ENCODE measurements at places on chromosomes 13 and 19. TPM values are rescaled to one million over a fixed set of nuclear protein-coding genes. Genes with fewer than 3 reads are reported as not detected.

The CD79A gene
- 0.35 TPM for total RNA-seq

The ADGRE1 gene
- not detected for total RNA-seq

The CGB8 gene
- total RNA-seq: not detected

The KRTDAP gene
- total RNA-seq: not detected

The POU2F2 gene
- not detected for total RNA-seq

The C1QTNF9 gene
- total RNA-seq: not detected

The DNAAF3 gene
- total RNA-seq: 0.26 TPM

The TJP3 gene
- total RNA-seq: not detected

The RNF17 gene
- 0.12 TPM for total RNA-seq

The ZNF729 gene
- total RNA-seq: not detected

The NLRP11 gene
- not detected for total RNA-seq
